ENCODE measurements at places on chromosomes 5 and 9. TPM values are rescaled to one million over a fixed set of nuclear protein-coding genes. Genes with fewer than 3 reads are reported as not detected.

CCL28 gene
- total RNA-seq: 2.9 TPM

SHB gene
- 35.2 TPM for total RNA-seq

IGIP gene
- total RNA-seq: 11.9 TPM

NR2F1-AS1 gene
- total RNA-seq: 31.4 TPM

LHX3 gene
- under 0.01 TPM for total RNA-seq

GRM6 gene
- not detected for total RNA-seq

SPATA31E1 gene
- not detected for total RNA-seq

All from smooth muscle cell of trachea (primary cell).